ENCODE measurements at places on chromosomes 3 and 15.

GRCh38 chr15:71296315-71296679 is 181.0 kb downstream of the THSD4 start:
- no peak for DNase-seq

DNA sequence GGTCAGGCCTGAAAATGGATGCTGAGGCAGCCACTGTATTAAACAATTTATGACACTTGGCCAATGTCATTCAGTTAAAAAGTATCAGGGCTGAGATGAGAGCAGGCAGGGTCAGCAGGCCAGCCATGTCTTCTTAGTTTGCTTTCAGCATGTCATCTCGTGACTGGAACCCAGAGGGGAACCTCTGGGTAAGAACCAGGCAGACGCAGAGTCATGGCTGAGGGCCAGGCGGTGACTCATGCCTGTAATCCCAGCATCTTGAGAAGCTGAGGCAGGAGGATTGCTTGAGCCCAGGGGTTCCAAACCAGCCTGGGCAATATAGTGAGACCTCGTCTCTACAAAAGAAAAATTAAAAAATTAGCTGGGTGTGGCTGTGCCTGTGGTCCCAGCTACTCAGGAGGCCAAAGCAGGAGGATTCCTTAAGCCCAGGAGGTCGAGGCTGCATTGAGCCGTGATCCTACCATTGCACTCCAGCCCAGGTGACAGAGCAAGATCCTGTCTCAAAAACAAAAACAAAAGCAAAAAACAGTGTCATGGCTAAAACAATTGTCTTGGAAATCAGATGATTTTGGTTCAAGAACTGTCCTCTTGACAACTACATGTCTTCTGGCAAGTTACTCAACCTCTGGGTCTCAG is 11.7 kb downstream of the BCL2L10 start:
- DNase-seq = peak; percentile 95

DNA sequence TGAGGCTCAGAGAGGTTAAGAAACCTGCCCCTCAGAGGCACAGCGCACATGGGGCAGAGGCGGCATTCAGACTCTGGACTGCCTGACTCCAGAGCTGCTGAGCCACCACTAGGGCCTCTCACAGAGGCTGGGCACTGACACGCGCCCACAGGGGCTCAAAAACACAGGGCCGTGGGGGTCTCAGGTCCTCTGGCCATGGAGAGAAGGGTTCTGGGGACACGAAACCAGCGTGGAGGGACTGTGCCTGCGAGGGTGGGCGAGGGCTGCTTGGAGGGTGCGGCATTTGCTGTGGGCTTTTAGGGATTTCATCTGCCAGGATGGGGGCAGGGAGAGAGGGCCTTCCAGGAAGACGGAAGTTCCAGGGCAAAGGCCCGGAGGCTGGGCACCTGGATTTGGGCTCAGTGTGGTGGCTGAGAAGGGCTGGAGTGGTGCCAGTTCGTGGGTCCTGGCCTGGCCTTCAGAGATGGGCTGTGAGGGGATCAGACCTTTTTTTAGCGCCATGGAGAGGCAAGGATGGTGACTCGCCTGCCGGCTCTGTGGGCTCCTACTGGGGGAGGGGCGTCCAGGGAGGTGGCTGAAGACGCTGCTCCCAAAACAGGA is 69.6 kb downstream of the EFCAB12 start:
- DNase-seq = no peak

GRCh38 chr15:25052191-25052999 is 97.6 kb downstream of the SNRPN start:
- DNase-seq = no peak

GRCh38 chr3:185290266-185290665 is 36.4 kb upstream of the EHHADH start:
- peak; percentile 78 for DNase-seq

- peak; percentile 96 for DNase-seq
Measured at GRCh38 chr3:14947886-14948608, 664 bp downstream of the NR2C2 start.

DNA sequence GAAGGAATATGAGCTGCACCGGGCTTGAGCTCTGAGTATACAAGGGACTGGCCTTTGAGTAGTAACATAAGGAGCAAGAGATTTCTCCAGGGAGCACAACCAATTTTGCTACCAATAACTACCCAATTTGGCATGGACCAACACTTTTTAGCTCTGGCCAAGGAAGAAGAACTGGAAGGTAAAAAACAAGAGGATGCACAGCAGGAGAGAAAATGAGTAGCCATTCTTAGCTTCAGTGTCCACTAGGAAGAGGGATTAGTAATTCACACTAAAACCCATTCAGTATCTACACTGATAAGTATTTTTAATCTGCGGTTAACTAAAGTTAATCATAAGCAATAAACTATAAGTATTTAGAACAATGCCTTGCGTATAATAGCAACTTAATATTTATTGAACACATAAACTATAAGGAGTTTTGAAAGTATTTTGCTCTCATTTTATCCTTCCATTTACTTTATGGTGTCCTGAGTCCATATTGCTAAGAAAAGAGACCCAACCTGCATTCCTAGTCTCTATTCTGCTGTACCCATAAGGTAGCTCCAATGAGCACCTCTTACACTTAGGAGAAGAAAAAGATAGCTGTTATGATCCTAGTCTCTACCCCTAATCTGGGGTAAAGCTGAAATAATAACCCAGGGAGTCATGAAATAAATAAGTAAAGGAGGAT is 268.9 kb downstream of the IGSF11 start:
- DNase-seq = no peak

GRCh38 chr3:93855401-93855800 is 118.3 kb downstream of the PROS1 start:
- DNase-seq = no peak

DNA sequence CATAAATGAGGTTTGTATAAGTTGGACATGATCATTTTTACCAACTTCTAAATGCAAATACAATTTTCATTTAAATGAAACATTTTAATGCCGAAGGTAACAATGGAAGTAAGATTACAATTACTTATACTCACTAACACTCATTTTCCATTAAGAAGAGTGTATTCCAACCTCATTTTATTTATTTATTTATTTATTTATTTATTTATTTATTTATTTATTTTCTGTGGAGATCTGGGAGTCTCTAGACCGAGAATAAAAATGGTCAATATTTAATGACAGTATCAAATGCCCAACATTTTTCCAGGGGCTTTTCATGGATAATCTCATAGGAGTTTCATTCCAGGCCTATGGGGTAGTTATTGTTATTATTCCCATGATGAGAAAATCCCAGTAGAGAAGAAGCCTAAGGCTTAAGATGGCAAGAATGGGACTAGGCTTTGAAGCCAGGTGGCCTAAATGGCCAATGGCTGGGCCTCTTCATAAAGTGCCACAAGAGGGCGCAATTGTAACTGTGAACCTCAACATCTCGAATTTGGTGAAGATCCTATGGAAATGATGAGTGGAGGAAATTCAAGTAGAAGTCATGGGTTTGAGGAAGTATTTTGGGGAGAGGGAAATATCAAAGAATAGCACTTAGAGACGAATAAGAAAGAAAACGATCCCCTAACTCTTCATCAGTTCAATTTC is 21.3 kb downstream of the VGLL3 start:
- peak; percentile 54 for DNase-seq
